ENCODE measurements at places on chromosomes 2 and 18. TPM values are rescaled to one million over a fixed set of nuclear protein-coding genes. Genes with fewer than 3 reads are reported as not detected.

GRCh38 chr2:33426666-33427231 is 49.7 kb upstream of the RASGRP3 start:
- no peak for DNase-seq

DNA sequence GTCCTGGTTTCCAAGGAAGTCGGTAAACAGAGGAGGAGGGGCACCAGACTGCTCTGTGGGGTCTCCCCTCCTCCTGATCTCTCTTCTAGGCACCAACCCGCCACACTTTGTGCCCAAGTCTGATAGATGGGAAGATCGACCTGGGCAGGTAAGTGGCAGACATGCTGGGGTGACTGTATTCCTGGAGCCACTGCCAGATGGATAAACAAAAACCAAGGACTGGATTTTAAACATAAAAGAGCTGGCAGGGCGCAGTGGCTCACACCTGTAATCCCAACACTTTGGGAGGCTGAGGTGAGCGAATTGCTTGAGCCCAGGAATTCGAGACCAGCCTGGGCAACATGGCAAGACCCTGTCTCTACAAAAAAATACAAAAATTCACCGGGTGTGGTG is 181.2 kb downstream of the ANAPC1 start:
- no peak for DNase-seq

- DNase-seq = no peak
These were observed 75.6 kb upstream of the UXS1 start for GRCh38 chr2:106269591-106270291.

DNA sequence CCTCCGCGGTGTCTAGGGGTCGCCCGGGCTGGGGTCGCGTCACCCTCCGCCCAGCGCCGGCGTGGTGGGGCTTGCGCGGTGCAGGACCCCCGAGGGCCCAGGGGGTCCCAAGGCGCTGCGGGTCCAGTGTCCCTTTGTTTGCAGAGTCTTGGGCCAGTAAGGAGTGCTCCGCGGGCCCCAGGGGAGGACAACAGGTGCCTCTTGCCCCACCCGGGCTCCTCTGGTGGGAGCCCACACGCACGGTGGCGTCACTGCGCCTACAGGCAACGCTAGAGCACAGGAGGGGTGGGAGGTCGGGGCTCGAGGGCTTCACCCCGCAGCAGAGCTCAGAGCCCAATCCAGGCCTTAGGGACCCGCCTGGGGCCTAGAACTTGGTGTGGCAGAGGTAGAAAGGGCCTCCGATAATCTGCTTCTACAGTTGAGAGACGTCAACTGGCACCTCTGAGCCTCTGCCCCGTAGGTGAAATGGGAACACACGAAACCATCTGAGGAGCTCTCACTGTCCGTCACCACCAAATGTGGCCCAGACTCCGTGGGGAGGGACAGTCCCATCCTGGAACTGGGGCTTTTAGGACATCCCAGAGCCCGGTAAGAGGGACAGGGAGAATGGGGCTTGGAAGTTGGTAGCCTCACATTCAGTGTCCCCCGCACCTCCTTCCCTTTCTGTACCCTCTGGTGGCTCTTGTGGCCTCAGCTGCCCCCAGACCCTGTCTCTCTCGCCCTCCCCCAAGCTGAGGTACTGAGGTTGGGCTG is 1.4 kb downstream of the ARID5A start:
- DNase-seq = no peak

- no peak for DNase-seq
These were observed 253.2 kb upstream of the APCDD1 start for GRCh38 chr18:10201226-10201625.

DNA sequence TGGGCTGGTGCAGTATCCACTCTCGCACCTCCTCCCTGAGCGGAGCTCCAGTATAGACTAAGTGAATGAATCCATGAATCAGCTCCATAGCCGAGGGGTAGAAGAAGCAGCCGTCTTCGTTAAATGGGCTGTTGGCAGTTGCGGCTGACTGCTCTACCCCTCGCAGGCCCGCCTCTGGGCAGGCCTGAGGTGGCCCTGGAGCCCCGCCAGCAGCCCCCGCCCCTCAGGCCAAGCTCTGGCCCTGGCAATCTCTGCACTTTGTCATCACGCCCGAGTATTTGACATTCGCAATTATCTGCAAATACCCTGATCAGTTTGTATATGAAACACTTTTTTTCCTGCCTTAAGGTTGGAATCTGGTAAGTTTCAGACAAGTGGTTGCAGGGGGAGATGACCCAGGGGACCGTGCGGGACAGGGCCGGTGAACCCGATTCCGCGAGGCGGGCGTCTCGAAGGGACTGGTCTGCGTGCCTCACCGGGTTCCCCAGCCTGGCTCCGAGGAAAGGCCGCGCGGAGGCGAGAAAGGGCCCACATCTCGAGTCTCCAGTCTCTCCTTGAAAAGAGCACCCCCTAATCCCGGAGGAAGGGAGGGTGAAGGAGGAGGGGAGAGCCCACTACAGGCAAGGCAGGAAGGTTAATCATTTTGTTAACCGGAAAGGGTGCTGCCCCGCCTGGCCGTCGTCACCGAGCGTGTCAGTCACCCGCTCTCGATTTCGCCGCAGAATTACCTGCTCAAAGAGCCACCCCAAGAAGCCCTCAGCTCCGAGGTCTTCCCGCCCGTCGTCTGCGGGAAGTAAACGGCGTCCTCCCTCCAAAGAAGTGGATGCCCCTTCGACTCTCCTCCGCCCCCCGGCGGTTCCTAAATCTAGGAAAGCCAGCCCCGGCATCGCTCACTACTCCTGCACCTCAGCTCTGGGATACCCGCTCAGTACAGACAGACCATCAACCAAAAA is 11.1 kb upstream of the SATB2 start:
- no peak for DNase-seq

DNA sequence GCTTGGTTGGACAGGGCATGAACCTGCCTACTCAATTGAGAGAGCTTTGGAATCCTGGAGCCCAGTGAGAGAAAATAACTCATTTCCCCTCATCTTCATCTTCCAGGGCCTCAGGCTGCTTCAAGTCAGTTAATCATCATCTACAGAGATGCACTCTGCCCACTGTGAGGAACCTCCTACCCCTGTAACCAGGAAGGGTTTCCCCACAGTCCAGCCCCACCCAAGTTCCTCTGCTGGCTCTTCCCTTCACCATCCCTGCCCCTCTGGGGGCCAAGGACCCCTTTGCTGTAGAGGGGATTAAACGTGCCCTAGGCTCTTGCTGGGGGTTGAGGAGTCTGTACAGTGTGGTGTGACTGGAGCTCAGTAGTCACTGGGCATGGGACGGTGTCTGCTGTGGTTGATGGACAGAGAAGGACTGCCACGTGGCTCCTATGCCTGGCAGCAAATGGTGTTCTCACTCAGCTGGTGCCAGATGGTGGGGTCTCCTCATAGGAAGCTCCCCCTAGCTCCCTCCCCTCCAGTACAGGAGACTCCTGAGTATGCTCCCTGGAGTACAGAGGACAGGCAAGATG is 29.5 kb upstream of the LGALSL start:
- no peak for DNase-seq

DNA sequence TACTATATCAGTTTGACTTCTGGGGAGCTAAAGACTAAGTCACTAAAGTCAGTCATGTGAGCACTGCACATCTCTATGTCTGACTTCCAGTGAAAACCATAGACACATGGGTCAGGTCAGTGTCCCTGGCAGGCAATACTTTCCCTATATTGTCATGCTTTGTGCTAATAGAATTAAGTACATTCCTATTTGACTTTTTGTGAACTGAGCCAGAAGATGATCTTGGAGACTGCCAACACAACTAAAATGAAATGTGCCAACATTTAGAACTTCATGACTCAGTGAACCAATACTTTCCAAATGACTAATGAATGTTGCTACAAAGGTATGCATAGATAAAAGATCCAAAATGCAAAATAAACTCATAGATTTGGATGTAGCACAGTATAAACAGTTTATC is 820.8 kb upstream of the FAM98A start:
- DNase-seq = no peak

CEP76 gene
- total RNA-seq = 8.3 TPM

ACOXL gene
- total RNA-seq = not detected

FBLN7 gene
- total RNA-seq = 5.1 TPM

RASGRP3 gene
- 16.2 TPM for total RNA-seq
